ENCODE measurements at places on chromosomes 12 and 14. TPM values are rescaled to one million over a fixed set of nuclear protein-coding genes. Genes with fewer than 3 reads are reported as not detected.

PRB4 gene
- not detected for total RNA-seq

KRT71 gene
- total RNA-seq = not detected

SYCP3 gene
- 0.34 TPM for total RNA-seq

DNA sequence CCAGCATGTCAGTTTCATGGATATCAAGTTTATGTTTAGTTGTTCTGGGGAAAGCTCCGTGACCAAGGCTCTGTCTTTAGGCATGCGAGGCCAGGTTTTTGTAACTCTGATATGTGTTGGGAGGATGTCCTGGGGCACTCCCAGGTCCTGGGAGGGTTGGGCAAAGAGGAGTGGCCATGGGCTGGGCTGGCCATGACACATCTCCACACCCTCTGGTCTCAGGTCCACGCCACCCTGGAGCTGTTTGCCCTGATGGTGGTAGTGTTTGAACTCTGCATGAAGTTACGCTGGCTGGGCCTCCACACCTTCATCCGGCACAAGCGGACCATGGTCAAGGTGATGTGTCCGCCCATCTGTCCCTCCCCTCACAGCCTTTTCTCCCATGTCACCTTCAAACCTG, 46.4 kb downstream of the TPCN1 start:
- DNase-seq = no peak

GRCh38 chr14:92922883-92923743, at the start of gene CHGA:
Gene CHGA, plus strand, starts transcription at chr14:92923150. Its CDS starts 210 bp downstream, at chr14:92923360.
- peak; percentile 10 for DNase-seq

GRCh38 chr12:44317651-44318126, 481.8 kb downstream of the TMEM117 start:
- peak; percentile 29 for DNase-seq

- DNase-seq = peak; percentile 78
Observed at GRCh38 chr14:61177279-61178225, 103.6 kb downstream of the TMEM30B start.

DNA sequence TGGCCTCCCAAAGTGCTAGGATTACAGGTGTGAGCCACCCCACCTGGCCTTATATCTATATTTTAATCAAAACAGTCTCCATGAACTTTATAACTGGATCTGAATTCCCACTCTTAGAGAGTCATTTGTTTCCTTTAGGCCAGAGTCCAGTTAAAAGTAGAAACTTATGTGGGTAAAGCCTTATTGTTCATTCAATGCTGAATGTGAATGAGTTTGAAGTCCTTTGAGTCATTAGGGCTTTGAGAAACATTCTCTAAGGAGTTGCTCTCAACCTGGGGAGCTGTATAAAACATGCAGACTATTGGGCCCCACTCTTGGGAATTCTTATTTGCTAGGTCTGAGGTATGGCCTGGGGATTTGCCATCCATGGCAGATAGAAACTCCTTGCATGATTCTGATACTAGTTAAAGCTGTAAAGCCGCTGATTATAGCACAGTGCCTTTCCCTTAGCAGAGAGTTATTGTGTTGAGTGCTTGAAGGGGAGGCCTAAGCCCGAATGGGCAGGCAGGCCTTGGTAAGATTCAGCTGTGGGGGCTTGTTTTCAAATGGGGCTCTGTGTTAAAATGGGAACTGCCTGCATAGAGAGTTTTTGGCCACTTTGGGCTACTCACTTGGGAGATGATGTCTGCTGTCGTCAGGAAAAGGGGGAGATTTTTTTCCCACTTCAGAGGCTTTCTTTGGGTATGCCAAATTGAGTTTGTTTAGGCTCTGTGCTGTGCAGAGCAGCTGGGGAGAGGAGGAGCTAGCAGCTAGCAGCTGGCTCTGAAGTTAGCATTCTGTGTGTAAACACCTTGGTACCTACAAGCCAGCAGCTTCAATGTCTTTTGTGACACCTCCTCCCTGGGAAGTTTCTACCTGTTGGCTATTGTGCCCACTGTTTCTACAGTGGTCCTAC, 117.5 kb downstream of the DACT1 start:
- no peak for DNase-seq

DNA sequence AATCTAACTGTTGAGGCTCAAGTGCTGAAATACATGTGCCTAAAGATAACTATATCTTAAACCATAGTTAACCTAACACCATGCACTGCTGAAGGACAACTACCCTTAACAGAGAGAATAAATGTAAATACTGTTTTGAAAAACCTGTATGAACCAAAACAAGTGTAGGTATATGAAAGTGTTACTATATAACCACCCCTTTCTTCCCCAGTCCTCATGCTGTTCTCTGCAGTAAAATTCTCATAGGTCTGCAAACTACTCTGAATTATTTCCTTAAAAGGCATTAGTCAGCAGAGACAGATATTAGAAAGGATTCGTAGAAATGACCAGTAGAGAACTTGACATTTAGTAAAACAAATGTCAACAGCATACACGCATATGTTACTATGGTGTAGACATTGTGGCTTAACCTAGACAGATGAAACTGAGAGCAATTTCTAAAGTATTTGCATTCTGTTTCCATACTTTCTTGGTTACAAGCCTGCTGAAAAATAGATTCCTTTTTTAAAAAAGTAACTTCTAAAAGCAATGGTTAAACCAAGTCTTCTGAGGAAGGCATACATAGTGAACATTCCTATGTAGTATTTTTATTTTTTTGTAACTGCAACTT, 13.9 kb downstream of the CSRP2 start:
- no peak for DNase-seq

GRCh38 chr12:12925388-12925787, 26.6 kb downstream of the GPRC5D start:
- DNase-seq = no peak

DNA sequence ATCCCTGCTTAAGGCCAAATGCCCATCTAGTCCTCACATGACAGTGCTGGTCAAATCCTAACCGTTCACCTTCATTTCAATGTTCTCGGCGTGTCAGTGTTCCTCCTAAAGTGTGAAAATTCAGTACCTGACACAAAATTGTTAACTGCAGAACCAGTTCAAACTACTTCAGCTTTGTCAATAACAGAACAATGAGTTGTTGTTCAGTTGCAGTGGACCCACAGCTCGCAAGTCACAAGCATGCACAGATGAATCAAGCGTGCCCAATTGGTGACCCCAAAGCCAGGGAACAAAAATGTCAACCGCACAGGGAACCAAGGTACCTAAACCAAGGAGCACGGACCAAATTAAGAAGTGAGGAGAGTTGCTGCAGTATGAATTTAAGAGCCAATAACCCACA, 23.2 kb downstream of the NRDE2 start:
- no peak for DNase-seq
